ENCODE measurements at places on chromosomes 11 and 22. TPM values are rescaled to one million over a fixed set of nuclear protein-coding genes. Genes with fewer than 3 reads are reported as not detected.

The MUC2 gene
- total RNA-seq = under 0.01 TPM

The CARD18 gene
- total RNA-seq = not detected

The C11orf65 gene
- total RNA-seq = 1.3 TPM

The HPX gene
- total RNA-seq = not detected

The LRRC74B gene
- total RNA-seq = not detected

The TEF gene
- 29.0 TPM for total RNA-seq

The CNTN5 gene
- total RNA-seq = 0.78 TPM

The TPH1 gene
- not detected for total RNA-seq

The KRTAP5-8 gene
- not detected for total RNA-seq

The BRD1 gene
- 36.9 TPM for total RNA-seq

The SCGB1A1 gene
- not detected for total RNA-seq

The PATE3 gene
- total RNA-seq = not detected

The FGF4 gene
- total RNA-seq = not detected

The RPS3 gene
- total RNA-seq = 921 TPM

The AGBL2 gene
- total RNA-seq = 5.3 TPM

The OR2AT4 gene
- total RNA-seq = not detected

The CHRM4 gene
- not detected for total RNA-seq

The PTPN5 gene
- total RNA-seq = not detected

The MIF gene
- 156 TPM for total RNA-seq

The NLRP10 gene
- total RNA-seq = not detected

The SLC7A4 gene
- total RNA-seq = 1.3 TPM

The C11orf54 gene
- 45.7 TPM for total RNA-seq

The SLC25A45 gene
- 67.2 TPM for total RNA-seq

The MIAT gene
- total RNA-seq = 2.6 TPM

The HMOX1 gene
- 9.3 TPM for total RNA-seq

The ZBTB3 gene
- 4.0 TPM for total RNA-seq

The MS4A6E gene
- total RNA-seq = not detected

The IGSF22 gene
- not detected for total RNA-seq

The GGT1 gene
- 58.7 TPM for total RNA-seq

The EXPH5 gene
- 2.3 TPM for total RNA-seq

The CCDC87 gene
- under 0.01 TPM for total RNA-seq

The PDE3B gene
- 17.4 TPM for total RNA-seq

The JHY gene
- 2.3 TPM for total RNA-seq

The FAM83F gene
- 9.1 TPM for total RNA-seq

The OR52E8 gene
- not detected for total RNA-seq

The LINC01488 gene
- not detected for total RNA-seq

Measured in body of pancreas (tissue), 4 donors.